AML-193 (cell line): ENCODE measurements at places on chromosomes 6 and 20.

- no peak for DNase-seq
These were observed 32.3 kb upstream of the HSF2 start for GRCh38 chr6:122367171-122367570.

GRCh38 chr6:28880894-28881780 is 42.6 kb downstream of the TRIM27 start:
- DNase-seq, result no peak

DNA sequence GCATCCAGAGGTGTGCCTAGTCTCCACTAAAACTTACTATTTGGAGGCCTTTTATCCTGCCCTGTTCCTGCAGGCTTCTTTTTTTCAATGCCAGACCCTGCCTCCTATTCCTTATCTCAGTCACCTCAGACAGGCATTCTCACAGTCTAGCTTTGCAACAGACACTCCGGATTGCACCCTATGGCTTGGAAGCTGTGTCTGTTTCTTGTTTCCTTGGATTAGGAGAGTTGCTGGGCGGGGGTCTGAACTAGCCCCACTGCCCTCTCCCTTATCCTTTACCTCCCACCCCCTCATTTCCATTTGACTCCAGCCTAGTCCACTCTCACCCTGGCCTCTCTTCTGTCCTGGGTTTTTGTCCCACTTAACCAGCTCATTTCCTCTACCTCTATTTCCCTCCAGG is 228.1 kb upstream of the CITED2 start:
- DNase-seq, result no peak

DNA sequence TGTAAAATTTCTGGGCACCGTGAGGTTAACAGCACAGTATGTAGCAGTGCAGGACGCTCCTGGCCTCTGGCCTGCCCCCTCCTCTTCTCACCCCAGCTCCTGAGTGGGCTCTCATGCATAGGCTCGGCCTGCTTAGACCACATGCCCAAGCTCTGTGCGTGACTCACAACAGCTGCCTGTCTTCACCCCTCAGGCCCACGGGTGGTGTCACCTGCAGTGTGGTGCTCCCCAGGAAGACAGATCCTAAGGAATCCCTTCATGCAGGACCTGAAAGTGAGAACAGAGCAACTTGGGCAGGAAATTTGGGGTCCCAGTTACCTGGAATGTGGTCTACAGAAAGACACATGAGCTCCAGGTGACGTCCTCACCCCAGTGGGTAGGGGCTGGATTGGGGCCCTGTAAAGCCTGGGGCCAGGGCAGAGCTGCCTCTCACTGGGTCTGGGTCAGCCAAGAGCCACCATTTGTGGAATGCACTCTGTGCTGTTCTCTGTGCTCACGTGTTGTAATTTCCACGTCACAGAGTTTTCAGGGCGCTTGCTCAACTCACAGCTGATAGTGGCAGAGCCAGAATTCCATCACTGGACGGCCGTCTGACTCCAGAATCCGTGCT is 37.0 kb upstream of the PXDC1 start:
- no peak for DNase-seq

GRCh38 chr20:50017160-50017559 is 34.4 kb downstream of the SNAI1 start:
- DNase-seq, result no peak

DNA sequence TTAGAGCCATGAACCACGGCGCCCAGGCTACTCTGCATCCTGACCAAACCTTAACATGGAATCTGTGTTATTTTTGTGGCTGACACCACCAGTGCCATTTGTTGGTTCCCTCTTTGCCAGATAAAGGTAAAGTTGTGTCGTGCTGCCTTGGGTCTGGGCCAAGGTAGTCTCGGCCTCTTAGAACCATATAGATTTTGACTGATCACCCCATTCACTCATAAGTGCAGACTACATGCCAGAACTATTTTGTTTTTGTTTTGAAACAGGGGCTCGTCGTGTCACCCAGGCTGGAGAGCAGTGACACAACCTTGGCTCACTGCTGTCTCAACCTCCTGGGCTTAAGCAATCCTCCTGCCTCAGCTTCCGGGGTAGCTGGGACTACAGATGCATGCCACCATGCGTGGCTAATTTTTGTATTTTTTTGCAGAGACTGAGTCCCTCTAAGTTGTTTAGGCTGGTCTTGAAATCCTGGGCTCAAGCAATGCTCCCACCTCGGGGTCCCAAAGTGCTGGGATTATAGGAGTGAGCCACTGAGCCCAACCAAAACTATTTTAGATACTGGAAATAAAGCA is 19.2 kb upstream of the RIPOR3 start:
- DNase-seq, result no peak

DNA sequence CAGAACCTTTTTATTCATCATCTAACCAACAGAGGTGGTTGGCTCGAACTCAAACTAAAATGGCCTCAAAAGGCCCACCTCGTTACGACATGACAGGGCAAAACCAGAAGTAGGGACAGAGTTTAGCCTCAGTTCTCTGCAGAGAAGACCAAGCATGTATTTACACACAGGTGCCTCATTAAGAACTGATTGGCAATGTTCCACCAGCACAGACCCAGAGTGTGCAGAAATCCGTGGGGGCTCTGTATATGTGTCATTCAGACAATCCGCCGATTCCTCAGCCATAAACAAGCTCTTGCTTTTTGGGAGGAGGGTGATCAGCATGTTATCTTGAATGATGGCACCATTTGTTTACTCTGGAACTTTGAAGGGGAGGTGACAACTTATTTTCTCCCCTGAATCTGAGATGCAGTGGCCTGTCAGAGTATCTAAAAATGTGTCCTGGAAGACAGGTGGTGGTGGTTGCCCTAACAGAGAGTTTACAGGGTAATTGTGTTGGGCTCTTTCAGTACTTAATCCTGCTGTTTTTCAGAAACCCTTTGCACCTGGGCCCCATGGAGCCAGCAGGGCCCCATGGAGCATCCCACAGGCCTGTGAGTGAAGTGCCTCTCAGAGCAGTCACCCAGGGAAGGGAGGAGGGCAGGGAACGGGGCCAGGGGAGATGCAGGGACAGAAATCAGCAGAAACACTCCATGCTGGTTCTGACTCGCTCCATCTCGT is 29.1 kb upstream of the C20orf203 start:
- DNase-seq, result no peak

GRCh38 chr6:158622545-158623190 is 21.9 kb downstream of the DYNLT1 start:
- DNase-seq, result no peak

DNA sequence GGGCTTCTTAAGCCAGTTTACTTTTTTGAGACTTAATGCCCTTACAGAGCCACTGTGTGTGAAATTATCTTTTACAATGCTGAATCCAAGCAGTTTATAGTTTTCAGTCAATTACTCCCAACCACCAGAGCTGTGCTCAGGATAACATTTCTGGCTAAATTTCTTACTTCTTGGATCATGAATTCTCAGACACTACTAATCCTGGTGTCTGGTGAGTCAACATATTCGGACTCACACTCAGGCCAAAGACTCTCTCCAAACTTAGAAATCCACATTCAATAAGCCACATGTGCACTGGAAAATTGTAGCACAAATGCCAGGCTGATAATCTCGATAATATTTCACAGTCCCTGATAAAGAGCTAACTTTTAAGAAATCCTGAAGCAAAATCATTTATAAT is 49.0 kb downstream of the PTPRT start:
- DNase-seq, result no peak

GRCh38 chr6:94389218-94389617 is 969.9 kb upstream of the EPHA7 start:
- DNase-seq, result no peak

- no peak for DNase-seq
These were observed 80.0 kb downstream of the TRMT11 start for GRCh38 chr6:126066053-126067048.

DNA sequence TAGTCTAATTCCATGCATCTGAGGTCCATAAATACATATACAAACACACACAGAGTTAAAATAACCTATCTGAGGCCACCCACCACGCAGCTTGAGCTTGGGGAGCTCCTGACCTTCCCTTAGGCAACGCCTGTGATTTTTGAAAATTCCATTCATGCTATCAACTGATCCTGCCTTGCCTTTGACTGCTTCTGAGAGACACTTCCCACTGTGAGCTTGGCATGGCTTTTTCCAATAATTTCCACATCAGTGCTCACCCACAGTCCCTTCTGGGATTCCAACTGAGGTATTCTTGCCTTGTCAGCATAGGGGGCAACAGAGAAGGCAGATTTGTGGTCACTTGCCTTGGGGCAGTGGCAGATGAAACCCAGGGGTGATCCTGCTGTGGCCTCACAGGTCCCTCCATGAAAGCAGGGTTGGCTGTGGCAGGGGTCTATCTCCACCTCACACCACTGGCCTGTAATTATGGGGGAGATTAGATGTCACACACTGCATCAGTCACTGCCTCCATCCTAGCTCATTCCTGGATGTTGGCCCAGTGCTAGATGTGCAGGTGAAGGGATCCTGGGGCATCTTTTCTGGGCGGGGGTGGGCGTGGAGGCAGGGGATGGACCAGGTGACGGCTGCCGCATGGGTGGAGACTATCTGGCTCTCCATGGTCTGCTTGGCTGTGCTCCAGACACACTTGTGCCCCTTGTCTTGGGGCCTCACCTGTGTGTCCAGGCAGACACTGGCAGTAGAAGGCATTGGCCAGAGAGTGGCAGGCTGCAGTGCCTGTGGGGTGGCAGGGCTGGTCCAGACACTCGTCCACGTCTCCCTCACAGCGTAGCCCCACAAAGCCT is 11.2 kb upstream of the GPSM3 start:
- DNase-seq, result no peak

DNA sequence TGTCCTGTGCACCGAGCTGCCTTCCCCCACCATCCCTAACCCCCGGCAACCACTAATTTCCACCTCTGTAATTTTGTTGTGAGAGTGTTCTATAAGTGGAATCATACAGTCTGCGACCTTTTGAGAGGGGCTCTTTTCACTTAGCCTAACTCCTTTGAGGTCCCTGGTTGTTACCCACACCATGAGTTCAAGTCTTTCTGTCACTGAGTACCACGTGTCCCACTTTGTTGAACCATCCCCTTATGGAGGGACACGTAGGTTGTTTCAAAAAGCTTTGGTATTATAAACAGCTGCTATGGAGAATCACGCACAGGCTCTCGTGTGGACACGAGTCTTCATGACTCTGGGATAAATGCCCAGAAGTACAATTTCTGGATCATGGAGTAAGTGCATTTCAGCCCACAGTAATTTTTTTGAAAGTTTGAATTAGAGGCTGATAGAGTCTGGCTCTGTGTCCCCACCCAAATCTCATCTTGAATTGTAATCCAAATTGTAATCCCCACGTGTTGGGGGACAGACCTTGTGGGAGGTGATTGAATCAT is 9.5 kb downstream of the FAM209B start:
- DNase-seq, result no peak

DNA sequence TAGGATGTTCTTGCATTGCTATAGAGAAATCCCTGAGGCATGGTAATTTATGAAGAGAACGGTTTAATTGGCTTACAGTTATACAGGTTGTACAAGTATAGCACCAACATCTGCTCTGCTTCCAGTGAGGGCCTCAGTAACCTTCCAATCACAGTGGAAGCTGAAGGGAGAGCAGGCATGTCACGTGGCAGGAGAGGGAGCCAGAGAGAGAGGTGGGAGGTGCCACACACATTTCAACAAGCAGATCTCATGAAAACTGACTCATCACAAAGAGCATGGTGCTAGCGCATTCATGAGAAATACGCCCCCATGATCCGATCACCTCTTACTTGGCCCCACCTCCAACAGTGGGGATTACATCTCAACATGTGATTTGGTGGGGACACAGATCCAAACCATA is 871.2 kb downstream of the TFAP2A start:
- DNase-seq, result no peak

GRCh38 chr20:50498071-50498776 is 12.0 kb upstream of the PTPN1 start:
- no peak for DNase-seq

GRCh38 chr20:34385464-34385863 is 22.4 kb downstream of the ITCH start:
- DNase-seq, result peak; percentile 75

DNA sequence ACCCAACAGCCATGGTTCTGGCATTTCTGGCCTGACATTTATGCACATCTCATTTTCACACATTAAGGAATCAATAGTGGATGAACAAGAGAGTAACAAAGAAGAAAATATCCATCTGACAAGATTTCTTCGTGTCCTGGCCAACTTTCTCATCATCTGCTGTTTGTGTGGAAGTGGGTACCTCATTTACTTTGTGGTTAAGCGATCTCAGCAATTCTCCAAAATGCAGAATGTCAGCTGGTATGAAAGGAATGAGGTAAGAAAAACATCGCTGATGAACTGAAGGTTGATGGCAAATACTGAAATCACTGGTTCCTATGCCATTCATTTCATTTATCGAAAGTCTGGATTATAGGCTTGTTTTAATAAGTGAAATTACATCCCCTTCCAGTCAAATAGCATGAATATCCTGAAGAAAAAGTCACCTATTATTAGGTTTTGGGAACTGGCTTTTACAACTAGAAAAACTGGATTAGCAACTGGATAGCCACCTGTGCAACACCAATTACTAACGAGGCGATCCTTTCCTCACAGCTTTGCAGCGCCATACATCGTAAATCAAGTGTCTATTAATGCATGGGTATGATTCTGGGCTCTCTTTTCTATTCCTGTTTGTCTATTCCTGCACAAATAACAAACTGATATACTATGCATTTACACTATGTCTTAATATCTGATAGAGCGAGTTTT is 50.2 kb upstream of the NOP56 start:
- no peak for DNase-seq

DNA sequence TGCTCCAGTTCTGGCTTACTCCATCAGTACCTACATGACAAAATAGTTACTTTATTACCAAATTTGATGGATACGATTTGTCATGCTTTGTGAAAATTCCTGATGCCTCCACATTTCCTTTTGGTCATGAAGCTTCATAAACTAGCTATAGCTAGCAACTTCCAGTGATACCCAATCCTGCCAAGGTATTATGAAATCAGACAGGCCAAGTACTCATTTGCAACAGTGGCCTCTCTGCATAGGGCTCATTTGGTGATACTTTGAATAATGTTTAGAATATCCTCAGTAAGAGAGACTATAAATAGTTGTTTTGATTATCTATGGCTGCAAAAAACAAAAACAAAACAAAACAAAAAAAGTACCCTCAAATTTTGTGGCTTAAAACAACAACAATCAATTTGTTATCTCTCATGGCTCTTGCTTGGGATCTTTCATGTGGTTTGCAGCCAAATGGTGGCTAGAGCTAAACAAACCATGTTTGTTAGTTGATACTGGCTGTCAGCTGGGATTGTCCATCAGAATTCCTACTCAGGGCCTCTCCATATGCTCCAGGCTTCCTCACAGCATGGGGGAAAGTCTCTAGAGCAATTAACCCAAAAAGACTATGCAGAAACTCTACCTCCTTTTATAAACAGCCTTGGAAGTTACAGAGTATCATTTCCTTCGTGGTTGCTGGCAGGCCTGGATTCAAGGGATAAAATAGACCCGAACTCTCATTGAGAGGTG is 10.1 kb upstream of the PRL start:
- no peak for DNase-seq

DNA sequence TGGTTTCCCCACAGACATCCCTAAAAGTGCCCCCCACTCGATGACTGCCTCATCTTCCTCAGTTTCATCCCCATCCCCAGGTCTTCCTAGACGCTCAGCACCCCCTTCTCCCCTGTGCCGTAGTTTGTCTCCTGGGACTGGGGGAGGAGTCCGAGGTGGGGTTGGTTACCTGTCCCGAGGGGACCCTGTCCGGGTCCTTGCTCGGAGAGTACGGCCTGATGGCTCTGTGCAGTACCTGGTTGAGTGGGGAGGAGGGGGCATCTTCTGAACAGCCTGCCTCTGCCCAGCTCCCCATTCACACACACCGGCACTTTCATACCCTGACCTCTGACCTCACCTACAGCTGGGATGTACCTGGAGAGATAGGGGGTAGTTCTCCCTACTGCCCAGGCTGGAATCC is 2.1 kb downstream of the CUTA start:
- DNase-seq, result no peak
